ENCODE measurements at places on chromosomes 3 and 15.
A peak's percentile ranks its signal among the peaks of the same experiment; 100 is the strongest.

GRCh38 chr3:130895690-130896488 lies 2.0 kb downstream of the ATP2C1 start:
- no peak for DNase-seq

DNA sequence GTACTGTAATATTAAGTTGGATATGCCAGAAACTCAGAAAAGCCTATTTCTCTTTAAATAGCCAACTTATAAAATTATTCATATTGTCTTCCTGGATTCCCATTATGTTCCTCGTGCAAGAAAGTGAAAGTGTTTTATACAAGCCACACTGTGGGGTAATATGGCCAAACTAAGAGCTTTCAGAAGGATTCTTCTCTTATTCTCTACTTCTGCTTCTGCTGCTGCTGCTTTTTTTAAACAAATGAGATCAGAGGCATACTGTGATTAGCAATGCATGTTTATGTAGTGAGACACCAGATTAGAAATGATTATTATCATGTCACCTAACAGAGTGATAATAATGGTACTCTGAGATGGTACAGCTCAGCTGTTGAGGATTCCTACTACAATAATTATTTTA lies 1026.5 kb upstream of the CFAP20DC start:
- DNase-seq = peak; percentile 40

DNA sequence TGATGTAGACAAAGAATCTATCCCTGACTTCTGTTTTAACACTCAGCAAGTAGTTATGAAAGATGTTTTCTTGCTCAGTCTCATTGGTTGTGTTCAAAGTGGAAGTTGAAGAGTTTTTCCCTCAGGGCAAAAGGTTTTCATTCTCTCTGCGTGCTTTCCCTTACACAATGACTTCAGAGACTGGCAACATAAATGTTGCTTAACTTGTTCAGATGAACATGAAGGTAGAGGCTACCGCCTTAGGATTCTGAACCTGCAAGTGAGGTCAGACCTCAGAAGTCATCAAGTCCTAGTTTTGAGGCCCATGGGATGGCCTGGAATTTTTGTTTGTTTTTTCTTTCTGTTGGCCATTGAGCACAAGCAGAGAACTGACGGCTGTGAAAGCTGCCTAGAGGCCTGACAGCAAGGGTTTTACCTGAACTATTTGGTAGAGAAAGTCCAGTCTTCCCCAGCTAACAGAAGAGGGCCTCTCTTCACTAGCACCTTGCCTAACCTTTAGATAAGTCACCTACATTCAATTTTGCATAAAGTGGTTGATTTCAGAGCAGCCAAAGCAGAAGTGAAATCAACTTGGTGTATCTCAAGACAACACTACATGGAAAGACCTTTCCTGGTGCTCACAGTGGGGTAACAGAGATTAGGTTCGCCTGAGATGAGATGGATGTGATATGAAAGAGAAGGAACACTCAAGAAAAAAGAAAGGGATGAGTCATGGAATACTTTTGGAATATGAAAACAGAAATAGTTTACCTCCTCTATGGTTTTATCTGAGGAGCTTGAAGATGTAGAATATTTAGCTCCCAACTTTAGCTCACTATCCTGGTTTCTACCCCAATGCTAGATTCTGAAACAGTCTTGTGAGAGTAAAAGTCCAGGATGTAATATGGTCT lies 53.6 kb upstream of the AP4E1 start:
- no peak for DNase-seq

DNA sequence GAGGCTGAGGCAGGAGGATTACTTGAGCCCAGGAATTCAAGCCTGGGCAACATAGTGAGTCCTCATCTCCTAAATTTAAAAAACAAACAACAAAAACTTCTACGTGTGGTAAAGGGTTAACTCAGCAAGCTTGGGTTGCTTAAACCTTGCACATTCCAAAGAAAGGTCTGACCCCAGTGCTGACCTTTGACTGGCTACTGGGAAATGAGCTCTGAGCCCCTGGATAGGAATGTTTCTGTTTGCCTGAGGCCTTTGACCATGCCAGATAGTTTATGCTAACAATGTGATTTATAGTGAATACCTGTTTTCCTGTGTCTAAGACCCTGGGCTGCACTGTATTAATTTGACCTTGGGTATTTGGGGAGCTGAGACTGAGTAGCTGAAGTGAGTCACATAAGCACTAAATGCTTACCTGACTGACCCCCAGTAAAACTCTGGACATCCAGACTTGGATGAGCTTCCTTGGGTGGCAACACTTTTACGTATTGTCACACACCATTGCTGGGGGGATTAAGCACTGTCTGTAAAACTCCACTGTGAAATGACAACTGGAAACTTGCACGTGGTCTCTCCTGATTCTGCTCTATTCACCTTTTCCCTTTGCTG lies 20.7 kb downstream of the TCAIM start:
- DNase-seq = no peak

DNA sequence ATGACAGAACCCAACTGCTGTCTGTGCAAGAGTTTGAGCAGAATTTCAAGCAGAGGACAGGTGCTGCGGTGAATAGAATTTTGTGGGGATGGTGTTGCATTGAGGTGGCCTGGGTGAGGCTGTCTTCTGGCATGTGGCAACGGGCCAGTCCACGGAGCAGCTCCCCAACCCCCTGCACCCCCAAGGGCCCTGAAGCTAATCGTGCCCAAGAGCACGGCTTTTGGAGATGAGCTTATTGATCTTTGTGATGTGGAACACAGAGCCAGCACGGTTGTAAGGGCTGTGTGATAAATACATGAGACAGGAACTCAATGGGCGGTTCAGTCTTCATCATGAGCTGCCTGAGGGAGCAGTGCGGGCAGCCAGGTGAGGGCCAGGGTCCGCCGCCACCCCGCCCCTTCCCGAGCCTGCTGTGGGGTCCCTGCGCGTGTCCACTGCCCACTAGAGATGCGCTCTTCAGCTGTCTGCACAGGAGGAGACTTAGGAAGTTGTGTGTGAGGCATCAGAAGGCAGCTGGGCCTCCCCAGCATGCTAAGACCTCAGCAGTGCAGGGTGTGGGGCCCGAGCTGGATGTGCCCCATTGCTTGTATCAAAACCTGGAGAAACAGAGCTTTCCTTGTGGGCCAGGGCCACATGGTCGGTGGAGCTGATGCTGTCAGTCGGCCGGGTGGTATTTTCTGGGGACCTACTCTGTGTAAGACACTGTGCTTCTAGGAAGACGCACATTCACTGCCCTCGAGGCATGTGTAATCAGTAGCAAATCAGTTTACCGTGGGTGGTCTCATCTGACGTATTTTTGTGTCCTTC lies 90.5 kb downstream of the CHRNA7 start:
- DNase-seq = no peak

DNA sequence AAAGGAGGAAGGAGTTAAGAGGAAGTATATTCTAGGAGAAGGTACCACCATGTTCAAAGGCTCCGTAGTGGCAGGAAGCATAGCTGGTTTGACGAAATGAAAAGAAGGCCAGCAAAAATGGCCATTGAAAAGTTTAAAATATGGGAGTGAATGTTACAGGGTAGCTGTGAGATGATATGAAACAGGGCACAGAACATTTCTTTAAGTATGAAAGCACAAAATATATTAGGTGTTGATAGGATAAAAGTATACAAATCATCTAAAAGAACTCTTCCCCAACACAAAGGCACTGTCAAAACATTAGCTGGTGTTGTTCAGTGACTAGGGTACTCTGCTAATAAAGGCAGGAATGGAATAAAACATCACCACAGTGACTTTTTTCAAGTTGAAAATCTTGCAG lies 216.2 kb downstream of the LRRN1 start:
- DNase-seq = no peak

DNA sequence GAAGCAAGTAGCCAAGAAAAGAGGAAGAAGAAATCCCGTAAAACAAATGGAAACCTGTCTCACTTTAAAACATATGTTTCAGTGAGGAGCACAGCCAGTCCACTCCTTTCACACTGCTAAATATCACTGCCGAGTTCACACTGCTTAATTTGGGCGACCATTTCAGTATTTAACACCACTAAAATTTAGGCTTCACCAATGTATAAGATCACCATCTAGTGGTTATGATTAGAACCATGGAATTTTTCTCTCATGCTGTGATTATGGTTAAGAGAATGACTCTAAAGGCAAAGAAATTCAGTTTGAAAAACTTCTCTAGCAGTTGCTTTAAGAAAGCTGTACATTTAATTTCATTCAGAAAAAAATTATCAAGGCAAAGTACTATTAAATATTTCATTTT lies 16.6 kb downstream of the SLC4A7 start:
- peak; percentile 51 for DNase-seq
